CD4-positive, alpha-beta T cell treated with Interleukin-6 for 4 hours (primary cell): ENCODE measurements at places on chromosomes 7 and 10.

GRCh38 chr7:19368491-19368925 lies 223.3 kb upstream of the FERD3L start:
- no peak for DNase-seq

DNA sequence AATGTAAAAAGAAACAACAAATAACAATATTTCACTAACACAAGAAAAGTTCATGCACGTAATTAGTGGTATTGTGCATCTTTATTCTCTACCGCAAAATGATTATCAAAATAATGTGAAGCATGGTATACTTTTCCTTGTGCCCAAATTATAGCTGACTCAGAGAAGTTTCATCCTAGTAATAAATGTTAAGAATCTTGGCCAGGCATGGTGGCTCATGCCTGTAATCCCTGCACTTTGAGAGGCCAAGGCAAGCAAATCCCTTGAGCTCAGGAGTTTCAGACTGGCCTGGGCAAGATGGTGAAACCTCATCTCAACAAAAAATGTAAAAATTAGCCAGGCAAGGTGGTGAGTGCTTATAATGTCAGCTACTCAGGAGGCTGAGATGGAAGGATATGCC lies 105.0 kb downstream of the KMT2C start:
- DNase-seq = no peak

- no peak for DNase-seq
Measured at GRCh38 chr7:84236398-84236797, 41.8 kb upstream of the SEMA3A start.

- no peak for DNase-seq
Measured at GRCh38 chr7:2488681-2489080, 12.5 kb upstream of the GRIFIN start.

GRCh38 chr10:97321032-97321803 lies 2.1 kb downstream of the FRAT1 start:
- DNase-seq = peak; percentile 33

- DNase-seq = no peak
Measured at GRCh38 chr7:130365511-130366441, 14.5 kb upstream of the CPA1 start.

DNA sequence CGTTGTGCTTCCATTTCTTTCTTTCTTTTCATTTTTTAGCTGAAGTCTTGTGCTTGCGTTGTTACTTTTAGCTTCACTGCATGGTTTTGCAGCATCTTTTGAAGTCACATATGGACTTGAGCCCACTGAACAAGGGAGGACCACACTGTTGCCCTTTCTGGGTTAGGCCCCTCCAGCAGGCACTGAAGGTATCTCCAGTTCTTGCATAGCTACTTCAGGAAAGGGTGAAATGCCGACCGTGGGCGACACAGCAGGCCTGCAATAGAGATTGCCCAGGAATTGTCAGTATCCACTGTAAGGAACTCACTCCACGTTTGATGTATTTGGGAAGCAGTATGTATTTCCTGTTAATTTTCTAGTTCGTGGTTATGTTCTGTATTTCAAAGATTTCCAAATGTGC lies 85.1 kb downstream of the WDR37 start:
- DNase-seq = no peak
